ENCODE measurements at places on chromosomes 12 and 14. TPM values are rescaled to one million over a fixed set of nuclear protein-coding genes. Genes with fewer than 3 reads are reported as not detected.

DNA sequence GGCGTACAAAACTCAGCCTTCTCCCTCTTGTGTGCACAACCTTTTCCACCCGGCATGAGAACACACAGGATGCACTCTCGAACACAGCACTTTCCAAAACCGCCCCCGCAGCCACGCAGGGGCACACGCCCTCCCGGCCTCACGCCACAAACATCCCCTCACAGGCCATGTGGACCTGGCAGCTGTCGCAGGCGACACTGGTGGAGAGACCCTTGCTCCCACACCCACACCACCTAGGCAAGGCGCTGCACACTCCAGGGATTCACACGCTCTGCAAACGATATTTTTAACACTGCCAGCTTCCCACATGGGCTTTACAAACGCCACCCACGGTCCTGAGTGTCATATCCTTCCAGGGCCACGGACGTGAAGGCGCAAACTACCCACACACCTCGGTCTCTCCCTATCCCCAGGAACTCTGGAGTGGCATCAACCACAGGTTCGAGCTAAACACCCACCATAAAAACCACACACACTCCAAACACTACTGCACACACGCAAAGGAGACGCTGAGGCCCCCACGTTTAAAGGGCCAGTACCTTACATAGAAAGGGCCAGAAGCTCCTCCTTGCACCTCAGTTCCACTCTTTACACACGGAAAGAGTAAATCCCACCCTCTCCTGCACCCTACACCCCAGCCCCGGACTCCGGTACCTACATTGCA is 12.4 kb upstream of the ITGB7 start:
- peak; percentile 61 for DNase-seq

DNA sequence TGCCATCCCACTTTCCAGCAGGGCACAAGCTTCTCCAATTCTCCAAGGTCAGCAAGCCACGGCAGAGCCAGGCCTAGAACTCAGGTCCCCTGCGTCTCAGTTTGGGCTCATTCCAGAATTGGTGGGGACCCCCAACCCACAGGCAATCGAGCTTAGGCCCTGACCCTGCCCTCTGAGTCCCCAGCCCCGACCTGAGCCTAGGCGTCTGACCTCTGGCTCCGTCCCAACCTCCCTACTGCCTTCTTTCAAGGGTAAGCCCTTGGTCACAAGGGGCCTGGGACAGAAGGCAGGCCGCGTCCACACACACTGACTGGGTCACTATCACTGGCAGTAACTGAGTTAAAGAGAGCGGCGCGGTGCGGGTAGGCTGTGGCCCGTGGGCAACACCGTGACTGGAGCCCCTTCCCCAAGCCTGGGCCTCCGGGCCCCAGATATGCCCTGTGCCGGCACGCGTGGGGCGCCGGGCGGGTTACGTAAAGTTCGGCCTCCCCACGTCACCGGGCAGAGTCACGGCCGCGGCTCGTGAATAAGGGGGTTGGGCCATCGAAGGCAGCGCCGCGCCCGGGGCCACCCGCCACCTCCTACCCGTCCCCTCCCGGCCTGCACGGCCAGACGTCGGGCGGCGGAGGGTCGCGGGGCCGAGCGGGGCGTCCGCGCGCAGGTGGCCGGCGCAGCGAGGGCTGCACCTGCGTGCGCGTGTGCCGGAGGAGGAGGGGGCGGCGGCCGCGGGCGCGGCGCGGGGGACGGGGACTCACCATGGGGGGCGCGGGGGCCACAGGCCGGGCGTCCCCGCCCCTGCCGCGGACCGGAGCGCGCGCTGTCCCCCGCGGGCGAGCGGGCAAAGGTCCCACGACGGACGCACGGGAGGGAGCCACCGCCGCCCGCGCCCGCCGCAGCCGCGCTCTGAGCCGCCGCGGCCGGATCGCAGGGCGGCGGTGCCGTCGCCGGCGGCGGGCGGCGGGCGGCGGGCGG is 516 bp downstream of the ANKRD9 start:
- no peak for DNase-seq

GRCh38 chr14:50002926-50003212 is 110.0 kb downstream of the ARF6 start:
- DNase-seq: no peak

- no peak for DNase-seq
Measured at GRCh38 chr12:127118251-127118650, 1148.7 kb upstream of the TMEM132C start.

DNA sequence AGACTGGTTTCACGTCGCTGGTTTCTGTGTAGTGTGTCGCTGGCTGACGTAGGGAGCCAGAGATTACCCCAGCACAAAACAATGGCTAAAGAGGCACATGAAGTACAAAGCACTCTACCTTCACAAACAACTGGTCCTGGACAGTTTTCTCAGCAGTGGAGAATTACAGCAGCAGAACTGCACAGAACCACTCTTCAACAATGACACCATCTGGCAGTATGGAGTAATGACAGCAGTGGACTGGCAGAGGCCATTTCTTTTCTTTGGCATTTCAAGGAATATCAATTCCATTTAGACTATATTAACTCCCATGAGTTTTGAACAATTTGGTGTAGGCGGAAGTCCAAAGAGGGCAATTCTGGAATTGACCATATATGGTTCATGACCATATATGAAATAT is 1074.1 kb downstream of the AACS start:
- DNase-seq: no peak

L3HYPDH gene
- total RNA-seq: 7.6 TPM

All from activated naive CD4-positive, alpha-beta T cell treated with anti-CD3 and anti-CD28 coated beads for 36 hours (primary cell).